ENCODE measurements at places on chromosomes 2 and 18.
A peak's percentile ranks its signal among the peaks of the same experiment; 100 is the strongest.

- DNase-seq = no peak
Measured at GRCh38 chr18:63575681-63576080, 11.5 kb upstream of the SERPINB13 start.

DNA sequence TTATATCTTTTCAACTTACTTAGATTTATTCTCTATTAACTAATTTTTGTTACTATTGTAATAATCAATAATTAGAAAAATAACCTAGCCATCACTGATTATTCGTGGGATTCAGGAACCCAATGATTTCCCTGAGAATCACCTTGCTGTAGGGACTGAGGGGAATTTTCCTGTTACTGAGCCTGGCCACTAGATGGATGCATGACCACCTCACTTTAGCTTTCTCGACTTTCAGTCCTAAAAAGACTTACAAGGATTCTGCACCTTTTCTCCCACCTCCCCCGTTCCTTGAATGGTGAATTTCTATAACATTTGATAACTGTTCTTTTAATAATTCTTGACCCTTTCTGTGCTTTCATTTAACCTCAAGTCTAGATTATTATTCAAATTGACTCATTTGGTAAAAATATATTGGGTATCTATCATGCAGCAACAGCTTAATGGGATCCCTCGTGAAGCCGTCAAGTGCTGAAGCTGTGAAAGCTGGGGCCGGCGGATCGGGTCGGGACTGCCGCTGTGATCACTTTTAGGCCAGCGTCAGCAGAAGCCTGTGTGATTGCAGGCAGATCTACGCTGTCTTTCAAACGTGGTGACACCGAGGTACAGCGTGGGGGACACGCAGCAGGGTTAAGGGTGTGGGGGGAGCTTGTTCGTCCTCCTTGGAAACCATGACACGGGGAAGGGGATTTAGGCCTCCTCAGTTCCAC, 38.8 kb upstream of the TMEM18 start:
- DNase-seq = no peak

DNA sequence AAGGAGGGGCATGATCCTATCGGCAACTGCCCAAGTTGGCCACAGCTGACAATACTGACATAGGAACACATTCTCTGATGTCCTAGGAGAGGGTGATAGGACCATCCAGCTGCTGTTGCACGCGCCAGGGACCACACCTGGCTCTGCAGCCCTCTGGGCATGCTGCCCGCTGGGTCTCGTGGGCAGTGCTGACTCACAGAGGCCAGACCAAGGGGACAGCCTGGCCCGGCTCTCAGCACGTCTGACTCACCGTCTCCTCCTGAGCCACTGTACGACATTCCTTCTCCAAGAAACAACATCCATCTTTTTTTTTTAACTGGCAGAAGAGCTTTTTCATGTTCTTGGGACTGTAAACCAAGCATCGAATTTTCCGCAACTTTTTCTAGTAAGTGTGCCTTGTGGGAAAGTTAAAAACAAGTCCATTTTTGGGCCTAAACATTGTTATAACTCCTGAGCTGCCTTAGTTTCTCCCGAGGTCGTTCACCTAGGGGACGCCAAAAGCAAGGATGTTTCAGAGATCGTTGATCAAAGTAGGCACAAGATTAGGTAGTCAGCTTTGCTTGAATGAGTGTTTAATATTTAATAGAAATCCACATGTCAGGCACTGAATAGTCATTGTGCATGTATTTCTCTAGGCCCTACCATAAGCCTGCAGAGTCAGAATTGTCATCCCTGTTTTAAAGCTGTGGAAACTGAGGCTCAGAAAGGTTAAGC, 100.3 kb downstream of the TTC32 start:
- DNase-seq = peak; percentile 88

DNA sequence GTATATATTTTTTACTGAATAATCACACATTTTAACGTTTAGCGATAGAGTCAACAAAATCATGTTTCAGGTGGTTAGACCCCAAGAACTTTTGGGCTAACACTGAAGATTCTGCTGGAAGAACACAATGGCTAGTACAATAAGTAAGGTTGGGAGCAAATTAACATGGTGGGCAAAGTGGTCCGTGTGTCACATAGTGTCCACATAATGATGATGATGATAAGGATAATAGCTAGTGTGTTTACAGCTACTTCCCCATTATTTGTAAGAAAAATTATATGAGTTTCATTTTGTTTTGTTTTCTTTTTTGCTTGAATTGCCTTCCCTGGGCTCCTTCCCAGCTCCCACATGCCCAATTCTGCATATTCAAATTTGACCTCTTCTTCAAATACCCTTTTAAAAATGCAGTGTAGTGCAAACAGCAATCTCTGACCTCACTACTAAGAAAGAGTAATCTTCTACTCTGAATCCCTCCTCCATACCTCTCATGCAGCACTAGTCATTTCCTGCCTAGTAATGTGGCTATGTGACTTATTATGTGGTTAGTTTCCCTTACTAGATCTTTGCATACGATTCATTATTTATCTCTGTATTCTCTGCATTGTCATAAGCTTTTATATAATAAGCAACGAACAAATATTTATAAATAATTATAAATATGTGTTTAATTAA, 16.9 kb upstream of the VPS54 start:
- DNase-seq = peak; percentile 55

DNA sequence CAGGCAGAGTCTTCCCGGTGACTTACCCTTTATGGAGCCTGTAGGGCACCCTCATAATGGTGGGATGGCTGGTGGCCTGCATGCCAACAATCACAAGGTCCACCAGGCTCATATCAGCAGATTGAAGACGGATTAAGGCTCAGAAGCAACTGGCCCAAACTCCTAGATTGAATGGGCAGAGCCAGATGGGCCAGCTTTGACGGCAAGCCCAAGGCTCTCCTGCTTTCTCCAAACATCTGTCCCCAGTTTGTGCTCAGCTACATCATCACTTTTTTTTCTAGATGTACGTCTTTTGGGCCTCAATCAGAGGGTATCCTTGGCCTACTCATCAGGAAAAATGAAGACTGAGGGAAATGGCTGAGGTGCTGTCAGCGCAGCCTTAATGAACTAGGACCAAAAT, 114.6 kb downstream of the VIT start:
- no peak for DNase-seq
